Left renal pelvis (tissue), 4 donors: ENCODE measurements at places on chromosomes 5 and 9. TPM values are rescaled to one million over a fixed set of nuclear protein-coding genes. Genes with fewer than 3 reads are reported as not detected.
A peak's percentile ranks its signal among the peaks of the same experiment; 100 is the strongest.

- no peak for DNase-seq
Measured at GRCh38 chr5:144203750-144204596, 33.3 kb downstream of the KCTD16 start.

GRCh38 chr9:133483611-133484010 is 4.7 kb upstream of the SLC2A6 start:
- DNase-seq: no peak

- DNase-seq: no peak
Measured at GRCh38 chr5:78500028-78500427, 139.6 kb downstream of the SCAMP1 start.

The ELOVL7 gene
- polyA plus RNA-seq: 17.0 TPM

DNA sequence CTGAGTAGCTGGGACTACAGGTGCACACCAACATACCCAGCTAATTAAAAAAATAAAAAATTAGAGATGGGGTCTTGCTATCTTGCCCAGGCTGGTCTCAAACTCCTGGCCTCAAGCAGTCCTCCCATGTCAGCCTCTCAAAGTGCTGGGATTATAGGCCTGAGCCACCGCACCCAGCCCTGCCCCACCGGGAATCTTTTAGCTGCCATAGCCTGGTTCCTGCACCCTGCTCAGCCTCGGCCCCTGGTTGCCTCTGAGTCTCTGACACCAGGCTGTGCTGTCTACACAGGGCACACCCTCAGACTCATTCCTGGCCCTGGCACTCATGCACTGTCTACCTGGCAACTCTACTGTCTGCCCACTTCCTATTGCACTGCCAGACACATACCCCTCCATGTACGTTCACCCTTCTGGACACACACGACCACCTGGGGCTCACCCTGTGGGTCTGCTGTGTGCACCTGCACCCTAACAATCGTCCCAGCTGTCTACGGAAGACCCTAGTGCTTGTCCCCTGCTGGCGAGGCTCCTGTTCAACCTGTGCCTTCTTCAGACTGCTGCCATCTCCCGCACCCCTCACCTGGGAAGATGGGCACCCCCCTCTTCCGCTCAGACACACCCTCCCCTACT is 1.4 kb downstream of the PROP1 start:
- DNase-seq: no peak

- no peak for DNase-seq
Measured at GRCh38 chr9:108017671-108018070, 528.1 kb upstream of the KLF4 start.

DNA sequence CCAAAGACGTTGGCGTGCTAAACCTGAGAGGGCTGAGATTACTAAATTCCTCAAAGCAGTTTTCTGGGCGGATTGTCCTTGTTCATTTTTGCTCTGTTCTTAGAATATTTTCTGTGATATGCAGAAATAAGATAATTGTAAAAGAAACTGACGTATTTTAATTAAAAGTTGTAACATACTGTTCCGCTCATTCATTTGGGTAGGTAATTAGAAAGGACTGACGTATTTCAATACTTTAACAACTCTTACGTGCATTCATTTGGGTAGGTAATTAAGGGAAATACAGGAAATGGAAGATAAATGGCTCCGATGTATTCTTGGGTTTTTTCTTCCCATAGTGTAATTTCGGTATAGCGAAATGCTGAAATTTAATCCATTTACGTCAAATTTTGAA is 1.1 kb downstream of the OSTF1 start:
- DNase-seq: no peak

DNA sequence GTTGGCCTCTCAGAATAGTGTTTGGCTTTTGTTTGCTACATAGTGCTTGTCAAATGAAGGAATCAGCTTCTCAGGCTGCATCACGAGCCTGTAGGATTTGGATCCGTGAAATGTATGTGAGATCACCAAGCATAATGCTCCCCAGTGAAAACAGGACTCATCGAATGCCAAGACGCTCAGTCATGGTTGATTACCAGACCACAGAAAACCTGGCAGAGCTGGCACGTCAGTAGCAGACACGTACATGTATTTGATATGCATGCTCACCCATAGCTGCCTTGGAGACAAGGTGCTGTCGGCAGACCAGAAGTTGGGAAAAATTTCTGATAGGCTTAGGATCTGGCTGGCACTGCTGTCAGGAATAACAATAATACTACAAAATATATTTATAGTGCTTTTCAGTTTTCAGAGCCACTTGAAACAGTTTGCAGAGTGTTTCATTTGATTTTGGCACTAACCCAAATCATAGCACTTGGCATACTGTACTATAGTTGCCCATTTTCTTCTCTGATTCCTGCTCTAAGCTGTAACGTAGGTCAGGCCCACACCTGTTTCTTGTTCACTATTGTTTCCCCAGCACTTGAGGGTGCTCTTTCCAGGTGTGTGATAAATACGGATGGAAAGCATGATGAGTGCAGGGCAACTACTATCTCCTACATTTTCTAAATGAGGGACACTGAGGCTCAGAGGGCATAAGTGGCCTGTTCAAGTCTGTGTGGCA is 226.1 kb downstream of the NR3C1 start:
- no peak for DNase-seq

- DNase-seq: no peak
Measured at GRCh38 chr5:35134278-35135030, 86.7 kb upstream of the AGXT2 start.

The PCDHGA5 gene
- polyA plus RNA-seq: 2.3 TPM

- no peak for DNase-seq
Measured at GRCh38 chr5:135020111-135020895, 13.7 kb downstream of the PITX1 start.

The TIMD4 gene
- polyA plus RNA-seq: 0.80 TPM

DNA sequence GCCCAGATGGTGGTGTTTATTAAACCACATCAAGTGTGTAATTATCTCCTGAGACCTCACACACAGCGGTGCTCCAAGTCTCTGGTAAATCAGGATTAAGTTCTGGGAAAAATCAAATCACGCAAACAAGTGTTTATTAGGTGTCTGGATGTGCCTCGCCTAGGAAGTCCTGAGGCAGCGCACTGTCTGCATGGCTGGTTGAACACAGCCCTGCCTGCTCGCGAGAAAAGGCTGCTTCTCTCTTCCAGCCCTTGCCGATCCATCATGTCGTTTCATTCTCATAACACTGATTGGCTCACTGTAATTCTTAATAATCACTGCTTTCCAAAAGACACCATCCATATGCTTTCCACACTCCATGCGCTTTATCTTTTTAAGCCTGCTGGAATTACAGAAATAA is 229.6 kb upstream of the DAP start:
- no peak for DNase-seq

- no peak for DNase-seq
Measured at GRCh38 chr9:115133649-115134048, 15.7 kb upstream of the TNC start.

The AK1 gene
- polyA plus RNA-seq: 35.9 TPM

DNA sequence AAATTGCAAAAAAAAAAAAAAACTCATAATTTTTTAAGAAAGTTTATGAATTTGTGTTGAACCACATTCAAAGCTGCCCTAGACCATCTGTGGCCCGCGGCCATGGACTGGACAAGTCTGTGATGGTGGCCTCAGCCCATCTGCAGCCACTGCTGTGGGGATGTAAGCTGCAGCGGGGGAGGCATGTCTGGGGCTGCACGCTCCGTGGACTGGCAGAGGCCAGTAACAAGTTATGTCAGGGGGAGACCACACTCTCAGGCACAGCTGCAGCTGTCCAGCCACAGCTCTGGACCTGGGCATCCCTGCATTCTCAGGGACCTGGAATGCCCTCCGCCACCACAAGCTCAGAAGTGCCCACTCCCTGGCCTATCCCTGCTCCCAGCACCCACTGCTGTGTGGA is 1272.3 kb upstream of the CDH9 start:
- no peak for DNase-seq

The ZNF879 gene
- polyA plus RNA-seq: 8.5 TPM

DNA sequence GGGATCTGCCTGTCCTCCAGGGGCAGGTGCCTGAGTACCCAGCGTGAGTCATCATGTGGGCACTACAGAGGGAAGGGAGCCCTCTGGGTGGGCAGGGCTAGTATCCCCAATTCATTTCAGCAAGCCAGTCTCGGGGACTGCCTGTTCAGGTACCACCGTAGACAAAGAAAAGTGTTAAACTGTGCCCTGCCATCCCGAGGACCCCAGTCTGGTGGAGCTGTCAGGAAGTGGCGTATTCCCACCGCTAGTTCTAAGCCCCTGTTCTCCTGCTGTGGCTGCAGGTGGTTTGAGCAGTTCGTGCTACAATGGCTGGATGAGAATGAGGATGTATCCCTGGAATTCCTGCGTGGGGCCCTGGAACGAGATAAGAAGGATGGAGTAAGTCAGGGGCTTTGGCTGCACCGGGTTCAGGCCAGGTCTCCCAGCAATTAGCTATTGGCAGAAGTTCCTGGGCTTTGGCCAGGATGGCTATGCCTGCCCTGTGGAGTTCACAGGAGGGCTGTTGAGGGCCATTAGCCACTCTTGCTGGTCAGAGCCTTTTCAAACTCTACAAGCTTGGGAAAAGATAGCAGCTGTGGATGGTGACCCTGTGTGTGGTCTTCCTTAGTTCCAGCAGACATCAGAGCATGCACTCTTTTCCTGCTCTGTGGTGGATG is 93.2 kb upstream of the RUSC2 start:
- no peak for DNase-seq

- DNase-seq: no peak
Measured at GRCh38 chr9:68608763-68609162, 68.1 kb upstream of the TMEM252 start.

GRCh38 chr5:40841068-40841805 is at the start of gene CARD6:
Gene CARD6, plus strand, starts transcription at chr5:40841367. Its CDS starts 16 bp downstream, at chr5:40841383.
- no peak for DNase-seq

GRCh38 chr5:139897342-139897741 is 101.7 kb downstream of the PSD2 start:
- DNase-seq: no peak

DNA sequence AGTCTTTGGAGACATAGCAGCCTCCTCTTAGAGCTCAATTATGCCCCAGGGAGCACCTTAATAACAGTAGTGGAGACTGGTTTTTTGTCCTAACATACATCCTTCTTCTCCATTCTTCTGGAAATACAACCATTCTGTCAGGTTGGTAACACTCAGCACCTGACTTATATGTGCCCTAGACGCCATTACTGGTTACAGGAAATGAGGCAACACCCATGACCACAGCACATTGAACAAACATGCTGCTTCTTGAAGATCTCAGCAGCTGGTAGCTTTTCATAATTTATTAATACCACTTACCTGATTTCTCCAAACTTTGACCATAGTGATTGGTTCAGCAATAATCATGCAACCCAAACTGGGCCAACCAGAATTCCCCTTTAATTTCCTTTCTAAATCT is 25.1 kb upstream of the TRPM3 start:
- DNase-seq: no peak

- no peak for DNase-seq
Measured at GRCh38 chr9:81150016-81150625, 539.2 kb downstream of the TLE1 start.

DNA sequence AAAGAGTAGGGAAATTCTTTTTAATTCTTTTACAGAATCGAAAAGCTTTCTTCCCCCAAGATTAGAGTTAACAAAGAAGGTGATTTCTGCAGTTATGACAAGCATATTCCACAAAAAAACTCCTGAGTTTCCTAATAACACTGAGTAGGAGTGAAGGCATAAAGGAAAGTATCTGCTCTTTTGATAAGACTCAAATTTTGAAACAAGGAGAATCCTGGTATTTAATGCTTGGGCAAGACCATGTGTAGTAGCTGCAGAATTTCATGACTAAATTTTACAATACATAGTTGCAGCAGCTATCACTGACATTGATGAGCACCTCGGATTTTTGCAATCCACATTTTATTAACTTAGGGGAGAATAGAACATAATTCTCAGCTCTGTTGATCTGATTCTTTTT is 92.6 kb downstream of the MARCHF3 start:
- no peak for DNase-seq

The LYSMD3 gene
- 29.6 TPM for polyA plus RNA-seq

DNA sequence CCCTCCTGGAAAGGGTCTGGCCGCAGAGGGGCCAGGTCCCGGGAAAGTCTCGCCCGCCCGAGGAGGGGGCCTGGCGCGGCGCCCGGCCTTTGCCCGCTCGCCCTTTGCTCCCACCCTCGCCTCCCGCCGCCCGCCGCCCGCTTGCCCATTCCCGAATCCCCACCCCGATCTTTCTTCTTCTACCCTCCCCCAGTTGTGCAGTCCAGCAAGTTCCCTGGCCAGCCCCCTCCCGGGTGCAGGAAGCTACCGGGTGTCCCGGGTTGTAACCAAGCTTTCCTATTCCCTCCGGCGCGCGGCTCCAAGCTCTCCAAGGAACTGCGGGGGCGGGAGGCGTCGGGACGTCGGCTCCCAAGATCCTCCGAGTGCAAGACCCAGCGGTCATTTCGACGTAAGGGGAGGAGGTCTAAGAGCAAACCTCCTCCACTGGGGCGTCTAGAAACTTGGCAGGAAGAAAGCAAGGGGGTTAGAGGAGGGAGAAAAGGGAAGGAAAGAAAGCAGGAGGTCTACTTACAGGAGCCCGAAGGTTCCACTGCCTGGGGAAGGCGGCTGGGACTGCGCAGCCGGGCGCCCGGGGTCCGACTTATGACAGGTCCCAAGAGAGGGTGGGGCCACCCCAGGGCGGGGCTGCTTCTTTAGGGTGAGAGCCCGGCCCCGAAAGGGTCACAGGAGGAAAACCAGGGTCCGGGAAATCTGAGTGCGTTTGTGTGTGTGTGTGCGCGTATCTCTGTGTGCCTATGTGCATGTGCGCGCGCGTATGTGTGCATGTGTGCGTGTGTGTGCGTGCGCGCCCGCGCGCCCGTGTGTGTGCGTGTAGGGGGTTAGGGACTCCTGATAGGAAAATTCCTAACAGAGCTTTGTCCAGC is at the start of gene PTGR1:
TSS of gene PTGR1 (minus strand) at position 556 of the 863 bp plus-strand sequence. CDS start 2,225 bp downstream, outside the sequence.
- peak; percentile 77 for DNase-seq

The FOXI1 gene
- polyA plus RNA-seq: 5.2 TPM

GRCh38 chr9:129761901-129762369 is 9.1 kb upstream of the PTGES start:
- DNase-seq: no peak

The IFNA2 gene
- polyA plus RNA-seq: not detected
